NCI-H460 (cell line): ENCODE measurements at places on chromosomes 5 and 9.

DNA sequence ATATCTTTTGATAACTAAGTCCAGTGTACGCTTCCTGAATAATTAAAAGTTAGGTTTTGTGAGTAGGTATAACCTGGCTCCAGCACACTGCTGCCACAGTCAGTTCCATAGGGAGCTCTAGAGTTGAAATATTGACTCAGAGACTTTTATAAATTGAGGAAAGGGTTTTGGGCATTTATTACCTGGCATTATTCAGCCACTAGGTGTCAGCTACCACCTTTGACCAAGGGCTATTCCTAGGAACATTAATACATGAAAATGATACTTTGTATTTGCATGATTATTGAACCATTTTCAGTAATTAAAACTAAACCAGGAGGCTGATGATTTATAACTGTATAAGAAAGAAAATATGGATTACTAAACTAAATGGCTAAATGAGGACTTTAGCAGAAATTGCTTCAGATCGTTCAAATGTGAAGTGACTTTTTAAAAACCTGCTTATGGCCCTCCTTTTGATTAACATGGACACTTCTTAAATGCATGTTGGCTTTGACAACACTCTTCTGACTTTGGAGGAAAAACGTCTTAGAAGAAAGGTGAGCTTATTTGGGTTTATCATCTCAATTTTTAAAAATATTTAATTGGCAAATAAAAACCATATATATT, 83.0 kb downstream of the SMC2 start:
- peak; percentile 13 for DNase-seq

GRCh38 chr5:1322955-1323802, 21.7 kb downstream of the CLPTM1L start:
- no peak for DNase-seq

- DNase-seq = no peak
Observed at GRCh38 chr5:94103514-94104245, 362.3 kb upstream of the POU5F2 start.

GRCh38 chr5:157150995-157151394, 8.3 kb upstream of the MED7 start:
- no peak for DNase-seq

DNA sequence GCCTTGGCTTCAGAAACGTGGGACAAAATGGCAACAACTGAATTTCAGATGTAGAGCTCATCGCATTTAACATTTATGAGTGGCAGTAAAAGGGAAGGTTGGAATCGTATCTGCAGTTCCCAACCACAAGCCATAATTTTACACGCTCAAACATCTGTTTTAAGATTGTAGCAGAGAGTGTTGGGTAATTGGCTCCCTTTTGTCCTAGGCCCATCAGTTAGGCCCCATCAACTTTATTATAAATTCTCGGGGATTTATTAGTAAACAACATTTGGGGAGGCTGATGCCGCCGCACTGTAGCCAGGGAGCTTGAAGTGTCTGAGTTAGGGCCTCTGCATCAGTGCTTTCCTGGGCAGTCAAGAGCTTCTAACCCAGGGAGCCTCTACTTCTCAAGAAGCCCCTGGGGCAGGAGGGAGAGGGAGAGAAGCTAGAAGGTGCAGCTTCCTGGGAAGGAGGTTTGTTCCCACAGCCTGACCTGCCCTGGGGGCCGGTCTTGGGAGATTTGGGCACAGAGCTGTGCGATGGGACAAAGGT, 66.2 kb downstream of the HSPA4 start:
- no peak for DNase-seq

DNA sequence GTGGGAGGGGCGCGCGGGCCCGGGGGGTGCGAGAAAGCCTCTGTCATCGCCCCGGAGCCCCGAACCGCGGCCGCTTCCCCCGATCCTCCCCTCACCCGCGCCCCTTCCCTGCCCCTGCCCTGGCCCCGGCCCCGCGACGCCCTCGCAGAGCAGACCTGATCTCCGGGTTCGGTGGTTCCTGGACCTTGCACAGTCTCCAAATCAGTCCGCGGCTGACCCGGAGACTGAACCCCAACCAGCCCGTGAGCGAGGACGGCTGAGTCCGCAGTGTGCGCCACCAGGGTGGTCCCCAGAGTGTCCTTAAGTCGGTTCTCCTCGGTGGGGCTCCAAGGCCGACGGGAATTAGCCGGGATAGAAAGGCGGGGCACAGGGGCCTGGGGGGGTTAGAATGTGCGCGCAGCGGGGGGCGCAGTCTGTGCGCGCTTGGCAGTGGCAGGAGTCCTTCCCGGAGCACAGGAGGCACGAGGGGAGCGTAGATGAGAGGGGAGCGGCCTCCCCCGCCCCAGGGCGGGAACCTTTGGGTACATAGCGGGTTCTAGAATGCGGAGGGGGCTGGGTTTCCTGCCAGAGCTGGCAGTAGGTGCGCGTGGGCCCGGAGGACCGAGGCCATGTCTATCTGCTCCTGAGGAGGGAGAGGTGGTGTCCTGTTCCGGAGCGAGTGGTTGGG, 779 bp downstream of the PKN3 start:
- DNase-seq = no peak

- no peak for DNase-seq
Observed at GRCh38 chr9:91547081-91547480, 123.4 kb upstream of the NFIL3 start.
